Stimulated activated CD8-positive, alpha-beta memory T cell treated with anti-CD3 and anti-CD28 coated beads, Interleukin-4, amount 100 ng/mL, for 1 hour (primary cell): ENCODE measurements at places on chromosomes 5 and 9.

DNA sequence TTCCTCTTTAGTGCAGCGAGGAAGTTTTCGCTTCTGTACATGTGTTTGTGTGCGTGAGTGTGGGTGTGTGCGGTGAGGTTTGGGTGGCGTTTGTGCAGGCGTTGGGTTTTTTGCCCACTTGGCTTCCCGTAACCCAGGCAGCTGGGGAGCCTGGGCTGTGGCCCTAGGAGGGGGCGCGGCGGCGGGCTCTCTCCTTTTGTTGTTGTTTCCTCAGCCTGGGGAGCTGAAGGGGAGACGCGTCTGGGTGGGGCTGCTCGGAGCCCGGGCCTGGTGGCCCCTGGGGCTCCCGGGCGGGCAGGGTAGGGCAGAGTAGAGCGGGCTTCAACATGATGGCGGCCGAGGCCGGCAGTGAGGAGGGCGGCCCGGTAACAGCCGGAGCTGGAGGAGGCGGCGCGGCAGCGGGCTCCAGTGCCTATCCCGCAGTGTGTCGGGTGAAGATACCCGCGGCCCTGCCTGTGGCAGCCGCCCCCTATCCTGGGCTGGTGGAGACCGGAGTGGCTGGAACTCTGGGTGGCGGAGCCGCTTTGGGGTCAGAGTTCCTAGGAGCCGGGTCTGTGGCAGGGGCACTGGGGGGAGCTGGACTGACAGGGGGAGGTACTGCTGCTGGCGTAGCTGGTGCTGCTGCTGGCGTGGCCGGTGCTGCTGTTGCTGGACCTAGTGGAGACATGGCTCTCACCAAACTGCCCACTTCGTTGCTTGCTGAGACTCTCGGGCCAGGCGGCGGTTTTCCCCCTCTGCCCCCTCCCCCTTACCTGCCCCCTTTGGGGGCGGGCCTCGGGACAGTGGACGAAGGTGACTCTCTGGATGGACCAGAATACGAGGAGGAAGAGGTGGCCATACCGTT lies 665 bp downstream of the RASA1 start:
- DNase-seq, result peak; percentile 23

DNA sequence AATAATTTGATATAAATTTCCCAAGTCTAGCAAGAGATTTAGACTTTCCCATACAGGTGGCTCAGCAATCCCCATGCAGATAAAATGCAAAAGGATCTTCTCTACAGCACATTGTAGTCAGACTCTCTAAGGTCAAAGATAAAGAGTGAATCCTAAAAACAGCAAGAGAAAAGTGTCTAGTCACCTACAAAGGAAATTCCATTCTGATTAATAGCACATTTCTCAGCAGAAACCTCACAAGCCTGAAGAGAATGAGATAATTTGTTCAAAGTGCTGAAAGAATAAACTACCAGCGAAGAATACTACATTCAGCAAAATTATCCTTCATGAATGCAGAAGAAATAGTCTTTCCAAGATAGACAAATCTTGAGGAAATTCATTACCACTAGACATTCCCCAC lies 493.3 kb downstream of the PRELID2 start:
- no peak for DNase-seq

- no peak for DNase-seq
These were observed 1.7 kb upstream of the TOPORS start for GRCh38 chr9:32554107-32554506.

GRCh38 chr9:95927271-95928004 lies 51.9 kb downstream of the ERCC6L2 start:
- DNase-seq, result no peak

GRCh38 chr5:150271296-150271692 lies 18.3 kb downstream of the CAMK2A start:
- no peak for DNase-seq

DNA sequence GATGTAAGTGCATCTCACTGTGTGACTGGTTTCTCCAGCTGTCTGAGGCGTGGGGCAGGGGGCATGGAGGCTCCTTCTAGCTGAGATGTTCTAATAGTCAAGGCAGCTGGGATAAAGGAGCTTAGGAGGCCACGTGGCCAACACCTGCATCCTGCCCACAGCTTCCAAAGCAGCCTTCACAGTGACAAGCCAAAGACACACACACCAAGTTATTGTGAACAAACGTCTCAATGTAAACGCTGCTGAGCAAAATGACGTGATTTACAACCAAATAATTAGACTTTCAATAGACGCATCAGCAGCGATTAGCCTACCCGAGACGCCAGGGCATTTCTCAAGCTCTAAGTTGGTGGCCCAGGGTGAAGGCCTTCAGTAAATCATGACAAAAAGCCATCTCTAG lies 23.2 kb upstream of the SLC25A51 start:
- DNase-seq, result no peak

- no peak for DNase-seq
These were observed 23.3 kb downstream of the SLC25A48 start for GRCh38 chr5:135857630-135858311.

DNA sequence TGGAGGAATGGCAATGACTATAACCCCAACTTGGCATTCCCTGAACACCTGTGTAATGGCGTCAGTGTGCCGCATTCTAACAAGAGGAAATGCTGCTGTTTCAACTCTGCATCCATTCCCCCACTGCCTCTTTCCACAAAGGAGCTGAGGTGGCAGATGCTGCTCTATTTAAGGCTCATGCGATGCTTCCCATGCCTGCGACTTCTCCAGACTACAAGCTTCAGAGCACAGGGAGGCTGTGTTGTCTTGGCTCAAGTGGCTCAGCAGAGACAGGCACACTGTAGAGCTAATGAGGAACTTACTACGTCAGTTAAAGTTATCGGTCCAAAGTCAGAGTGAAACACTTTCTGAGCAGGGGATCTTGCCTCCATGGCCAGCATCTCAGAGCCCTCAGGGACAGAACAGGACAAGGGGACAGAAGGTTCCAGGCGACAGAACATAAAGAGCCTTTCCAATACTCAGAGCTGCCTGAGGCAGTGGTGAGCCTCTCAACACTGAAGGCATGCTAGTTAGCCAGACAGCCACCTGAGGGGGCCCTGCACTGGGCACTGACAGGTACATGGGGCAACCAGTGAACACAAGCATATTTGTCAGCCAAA lies 21.8 kb downstream of the TNIP1 start:
- no peak for DNase-seq

DNA sequence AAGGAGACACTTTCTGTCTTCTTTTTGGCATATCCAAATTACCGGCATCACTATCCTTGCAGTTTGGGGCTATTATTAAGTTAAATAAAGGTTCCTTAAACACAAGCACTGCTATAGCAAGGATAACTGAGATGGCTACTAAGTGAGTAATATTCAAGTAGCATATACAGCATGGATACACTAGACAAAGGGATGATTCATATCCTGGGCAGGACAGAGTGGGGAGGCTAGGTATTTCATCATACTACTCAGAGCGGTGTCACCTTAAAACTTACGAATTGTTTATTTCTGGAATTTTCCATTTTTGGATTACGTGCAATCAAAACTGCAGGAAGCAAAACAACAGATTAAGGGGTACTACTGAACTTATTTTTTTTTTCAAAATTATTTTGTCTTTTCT lies 54.1 kb downstream of the FER start:
- DNase-seq, result no peak

DNA sequence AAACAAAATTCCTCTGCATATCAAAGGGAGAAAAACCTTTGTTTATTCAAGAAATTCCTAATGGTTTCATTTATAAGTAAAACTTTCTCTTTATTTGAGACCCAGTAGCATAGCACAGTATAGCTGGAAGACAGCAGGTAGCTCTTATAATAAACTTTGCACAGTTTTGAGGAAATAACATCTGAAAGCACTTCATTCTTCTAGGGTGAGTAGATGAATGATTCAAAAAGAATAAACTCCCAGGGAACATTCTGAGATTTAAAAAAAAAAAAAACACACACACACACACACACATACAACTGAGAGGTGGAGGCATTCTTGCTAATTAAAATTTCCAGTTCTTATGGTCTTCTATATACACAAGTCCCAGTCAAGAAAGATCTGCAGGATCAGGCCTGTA lies 197.3 kb downstream of the BNC2 start:
- DNase-seq, result no peak

DNA sequence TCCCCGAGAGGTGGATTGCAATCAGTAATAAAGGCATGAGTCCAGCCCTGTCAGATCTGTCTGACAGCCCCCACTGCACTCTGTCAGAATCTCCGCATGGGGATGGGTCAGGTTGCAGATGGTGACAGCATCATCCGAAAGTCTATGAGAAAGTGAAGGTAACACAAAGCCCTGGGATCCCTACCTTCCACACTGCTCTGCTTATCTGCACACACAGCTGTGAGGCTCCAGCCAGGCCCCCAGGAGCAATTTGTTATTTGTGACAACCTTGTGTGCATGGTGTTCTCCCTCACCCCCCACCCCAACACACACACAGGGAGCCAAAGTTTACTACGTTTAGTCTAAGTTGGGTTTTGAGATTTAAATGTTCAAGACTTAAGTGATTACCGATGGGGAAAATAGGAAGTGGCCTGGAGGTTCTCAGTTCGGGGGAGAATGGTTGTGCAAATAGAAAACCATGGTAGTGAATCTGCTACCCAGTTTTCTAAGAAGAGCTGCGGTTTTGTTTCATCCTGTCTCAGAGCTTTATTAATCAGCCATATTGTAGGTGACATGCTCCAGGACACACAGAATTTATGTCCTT lies 92.7 kb downstream of the SV2C start:
- DNase-seq, result no peak

DNA sequence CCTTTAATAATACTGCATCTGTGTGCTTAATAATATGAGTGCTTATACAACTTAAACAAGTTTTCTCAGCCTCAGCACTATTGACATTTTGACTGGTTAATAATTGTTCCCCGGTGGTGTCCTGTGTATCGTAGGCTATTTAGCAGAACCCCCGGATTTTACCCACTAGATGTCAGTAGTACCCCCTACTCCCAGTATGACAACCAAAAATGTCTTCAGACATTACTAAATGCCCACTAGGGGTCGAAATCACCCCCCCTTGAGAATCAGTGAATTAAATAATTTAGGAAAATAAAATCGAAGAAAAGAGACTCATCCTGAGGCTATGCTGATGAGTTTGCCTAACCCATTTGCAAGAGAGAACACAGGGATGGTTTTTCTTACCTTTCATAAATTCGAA lies 166.3 kb downstream of the ATP10B start:
- no peak for DNase-seq
